ENCODE measurements at places on chromosomes 5 and 9.

GRCh38 chr9:125888211-125888610 is 141.0 kb downstream of the PBX3 start:
- DNase-seq, result no peak

GRCh38 chr5:91538179-91538578 is 155.1 kb upstream of the ARRDC3 start:
- no peak for DNase-seq

GRCh38 chr9:102185962-102186361 is 447.5 kb upstream of the GRIN3A start:
- DNase-seq, result no peak

- DNase-seq, result no peak
Measured at GRCh38 chr9:96158147-96158546, 143.8 kb downstream of the HSD17B3 start.

GRCh38 chr9:105027084-105027483 is 99.1 kb upstream of the ABCA1 start:
- no peak for DNase-seq

GRCh38 chr9:137170486-137171148 is 766 bp upstream of the LRRC26 start:
- DNase-seq, result no peak

All from HS-5 (cell line).